Smooth muscle cell of the brain vasculature (primary cell): ENCODE measurements at places on chromosomes 5 and 9.

- no peak for DNase-seq
These were observed 7.5 kb downstream of the RAD23B start for GRCh38 chr9:107290619-107291018.

DNA sequence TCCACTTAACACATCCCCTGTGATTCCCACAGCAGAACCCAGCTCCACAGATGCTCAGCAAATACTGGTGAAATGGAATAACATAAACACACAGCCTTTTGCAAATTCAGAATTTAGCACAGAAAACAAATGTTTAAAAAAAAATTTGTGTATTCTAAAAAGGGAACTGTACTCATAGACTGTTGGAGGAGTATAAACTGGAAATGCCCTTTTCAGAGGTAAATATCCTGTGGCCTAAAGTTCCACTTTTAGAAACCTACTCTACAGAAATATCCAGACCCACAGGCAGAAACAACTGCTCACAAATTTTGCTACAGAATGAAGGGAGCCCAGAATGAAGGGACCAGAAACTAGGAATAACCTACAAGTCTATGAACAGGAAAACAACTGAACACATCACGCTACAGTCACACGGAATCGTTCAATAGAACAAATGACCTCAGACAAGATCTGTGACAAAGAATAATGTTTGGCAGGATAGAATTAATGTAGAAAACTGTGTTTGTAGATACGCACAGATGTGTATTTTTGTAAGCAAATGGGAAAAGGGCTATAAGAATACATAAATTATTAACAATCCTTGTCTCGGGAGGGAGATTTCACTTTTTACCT is 78.5 kb downstream of the SHB start:
- no peak for DNase-seq

DNA sequence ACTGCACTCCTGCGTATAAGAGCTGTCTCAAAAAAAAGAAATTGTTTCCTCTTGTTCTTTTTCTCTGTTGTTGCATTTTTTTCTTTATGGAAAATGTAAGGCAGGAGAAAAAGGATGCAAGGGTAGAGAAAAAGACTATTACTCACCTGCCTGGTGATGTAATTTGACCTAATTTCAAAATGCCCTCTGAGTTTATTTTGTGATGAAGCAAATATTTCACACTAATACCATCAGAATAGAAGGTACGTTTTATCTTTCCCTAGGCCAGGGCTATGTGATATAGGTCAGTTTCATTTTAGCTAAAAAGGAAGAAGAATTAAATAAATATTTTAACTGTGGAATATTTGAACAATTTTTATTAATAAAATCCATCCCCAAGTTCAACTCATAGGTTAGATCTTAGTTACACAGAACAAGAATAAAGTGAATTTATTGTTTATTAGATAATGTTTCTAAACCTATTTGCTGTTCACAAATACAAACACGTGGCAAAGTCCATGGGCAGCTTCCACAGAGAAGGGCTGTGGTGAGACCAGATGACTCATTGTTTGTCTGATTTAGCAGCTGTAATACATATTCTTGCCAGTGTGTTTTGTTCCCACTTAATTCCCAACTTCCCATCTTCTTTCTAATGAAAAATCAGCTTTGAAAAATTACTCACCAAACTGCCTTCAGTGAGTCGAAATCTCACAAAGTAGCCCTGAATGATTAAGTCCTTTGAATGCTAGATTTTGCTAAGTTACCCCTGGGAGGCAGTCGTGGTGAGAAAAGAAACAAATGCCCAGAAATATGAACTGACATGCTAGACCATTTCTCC is 52.8 kb upstream of the CCDC112 start:
- DNase-seq: peak; percentile 71

GRCh38 chr5:139960723-139961383 is 82.2 kb downstream of the NRG2 start:
- no peak for DNase-seq

GRCh38 chr5:156387391-156387790 is 60.4 kb downstream of the SGCD start:
- no peak for DNase-seq

- no peak for DNase-seq
These were observed 8.7 kb downstream of the C1QTNF2 start for GRCh38 chr5:160361624-160362228.

GRCh38 chr5:66864240-66864884 is 268.2 kb downstream of the MAST4 start:
- DNase-seq: no peak

DNA sequence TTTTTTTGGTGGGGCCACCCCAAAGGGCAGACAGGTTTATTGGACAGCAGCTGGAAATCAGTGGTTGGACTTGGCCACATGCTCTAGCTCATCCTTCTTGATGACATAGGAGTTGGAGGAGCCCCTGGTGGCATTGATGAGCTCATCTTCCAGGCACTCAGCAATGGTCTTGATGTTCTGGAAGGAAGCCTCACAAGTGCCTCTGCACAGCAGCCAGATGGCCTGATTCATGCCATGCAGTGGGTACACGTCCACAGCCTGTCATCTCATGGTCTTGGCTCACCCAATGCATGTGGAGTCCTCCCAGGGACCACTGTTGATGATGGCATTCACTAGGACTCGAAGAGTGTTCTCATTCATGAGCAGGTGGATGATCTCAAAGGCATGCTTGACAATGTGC is 11.3 kb upstream of the RCL1 start:
- no peak for DNase-seq

DNA sequence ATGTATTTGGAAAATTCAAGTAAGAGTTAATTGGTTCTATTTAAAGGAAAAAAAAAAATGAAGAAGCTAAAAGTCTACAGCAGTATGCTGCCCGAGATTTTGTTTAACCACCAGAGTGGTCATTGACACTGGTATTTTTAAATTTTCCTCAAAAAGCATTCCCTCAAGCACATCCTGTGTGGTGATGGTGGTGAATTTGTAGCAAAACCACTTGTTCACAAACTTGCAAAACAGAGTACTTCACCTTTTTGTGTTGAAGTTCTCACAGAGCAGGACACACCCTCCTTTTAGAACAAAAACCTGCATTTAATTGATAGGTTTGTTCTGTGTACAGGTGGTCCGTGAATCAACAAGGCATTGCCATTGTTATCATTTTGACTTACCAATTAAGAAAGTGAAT is 374.2 kb downstream of the EFNA5 start:
- no peak for DNase-seq

GRCh38 chr5:123358751-123359150 is 64.5 kb downstream of the CEP120 start:
- DNase-seq: no peak

GRCh38 chr5:62719061-62719720 is 140.6 kb downstream of the LRRC70 start:
- DNase-seq: no peak

DNA sequence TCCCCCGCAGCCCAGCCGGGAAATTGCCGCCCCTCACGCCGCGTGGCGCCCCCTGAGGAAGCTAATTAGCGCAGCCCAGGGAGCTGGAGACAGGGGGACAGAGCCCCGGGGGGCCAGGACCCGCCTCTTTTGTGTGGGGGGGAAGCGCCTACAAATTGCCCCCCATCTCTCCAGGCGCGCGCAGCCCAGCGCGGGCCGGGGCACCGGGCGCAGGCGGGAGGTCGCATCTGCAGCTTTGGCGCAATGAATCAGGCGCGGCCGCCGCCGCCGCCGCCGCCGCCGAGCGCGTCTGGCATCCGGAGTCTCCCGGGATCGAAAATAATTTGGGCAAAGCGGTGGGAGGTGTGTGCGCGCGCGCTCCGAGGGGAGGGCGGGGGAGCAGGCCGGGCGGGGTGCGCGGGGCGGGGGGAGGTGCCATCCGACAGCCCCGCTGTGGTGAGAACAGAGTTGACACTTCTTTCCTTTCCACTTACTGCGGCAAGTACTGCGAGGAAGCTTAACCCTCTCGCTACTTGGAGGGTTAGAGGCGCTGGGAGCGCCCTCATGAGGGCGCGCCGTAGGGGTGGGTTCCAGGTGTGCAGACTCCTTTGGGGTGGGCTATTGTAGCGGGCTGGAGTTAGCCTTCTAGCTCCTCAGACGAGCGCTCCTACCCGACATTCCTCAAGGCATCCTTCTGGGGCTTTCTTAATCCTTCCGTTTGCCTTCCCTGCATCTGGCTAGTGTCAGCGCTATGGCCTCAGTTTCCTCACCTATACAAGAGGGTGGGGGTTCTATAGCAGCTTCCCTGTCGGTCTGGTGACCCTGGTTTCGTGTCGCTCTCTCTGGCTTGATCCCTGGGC is 63.1 kb downstream of the CXXC5 start:
- DNase-seq: no peak

DNA sequence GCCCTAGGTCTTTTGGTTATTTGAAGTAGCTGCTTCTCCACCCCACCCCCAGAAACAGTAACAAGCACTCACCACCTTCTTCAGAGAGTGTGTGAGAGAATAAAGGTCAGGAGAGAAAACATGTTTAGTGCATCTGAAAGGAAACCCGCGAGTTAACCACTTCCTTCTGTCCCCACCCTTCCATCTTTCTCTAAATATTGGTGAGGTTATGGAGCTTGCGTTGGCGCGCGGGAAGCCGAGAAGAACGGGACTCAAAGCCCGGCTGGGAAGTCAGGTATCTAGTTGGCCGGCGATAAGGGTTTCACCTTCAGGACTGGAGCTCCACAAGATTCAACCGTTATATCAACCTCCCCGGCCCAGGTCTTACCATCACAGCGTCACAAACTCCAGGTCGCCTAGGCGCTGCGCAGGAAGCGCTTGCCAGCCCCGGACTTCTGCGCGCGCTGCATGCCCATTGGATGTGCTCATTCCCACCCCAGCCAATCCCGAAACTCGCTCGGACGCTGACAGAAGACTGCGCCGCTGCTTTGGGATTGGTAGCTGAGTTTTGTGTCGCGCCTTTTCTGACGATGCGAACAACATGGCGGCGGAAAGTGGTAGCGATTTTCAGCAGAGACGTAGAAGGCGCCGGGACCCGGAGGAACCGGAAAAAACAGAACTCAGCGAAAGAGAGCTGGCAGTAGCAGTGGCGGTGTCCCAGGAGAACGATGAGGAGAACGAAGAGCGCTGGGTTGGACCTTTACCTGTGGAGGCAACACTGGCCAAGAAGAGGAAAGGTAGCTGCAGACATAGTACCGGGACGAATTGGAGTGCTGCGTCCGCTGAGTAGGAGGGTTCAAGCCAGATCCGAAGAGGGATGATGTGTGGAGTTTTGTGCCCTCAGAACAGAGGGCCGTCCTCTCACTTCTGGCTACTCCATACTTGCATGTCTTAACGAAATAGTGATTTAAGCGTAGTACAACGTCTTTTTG is at the start of the genes CENPK and PPWD1:
Gene CENPK, minus strand, starts transcription at position 438 of the 971 bp plus-strand sequence. CDS start 8,261 bp downstream, outside the sequence.
Gene PPWD1, plus strand, starts transcription at position 566 of the 971 bp plus-strand sequence. Its CDS starts 15 bp downstream, at position 581.
- peak; percentile 87 for DNase-seq

- DNase-seq: no peak
These were observed 190.8 kb downstream of the SPOCK1 start for GRCh38 chr5:137308311-137308710.

DNA sequence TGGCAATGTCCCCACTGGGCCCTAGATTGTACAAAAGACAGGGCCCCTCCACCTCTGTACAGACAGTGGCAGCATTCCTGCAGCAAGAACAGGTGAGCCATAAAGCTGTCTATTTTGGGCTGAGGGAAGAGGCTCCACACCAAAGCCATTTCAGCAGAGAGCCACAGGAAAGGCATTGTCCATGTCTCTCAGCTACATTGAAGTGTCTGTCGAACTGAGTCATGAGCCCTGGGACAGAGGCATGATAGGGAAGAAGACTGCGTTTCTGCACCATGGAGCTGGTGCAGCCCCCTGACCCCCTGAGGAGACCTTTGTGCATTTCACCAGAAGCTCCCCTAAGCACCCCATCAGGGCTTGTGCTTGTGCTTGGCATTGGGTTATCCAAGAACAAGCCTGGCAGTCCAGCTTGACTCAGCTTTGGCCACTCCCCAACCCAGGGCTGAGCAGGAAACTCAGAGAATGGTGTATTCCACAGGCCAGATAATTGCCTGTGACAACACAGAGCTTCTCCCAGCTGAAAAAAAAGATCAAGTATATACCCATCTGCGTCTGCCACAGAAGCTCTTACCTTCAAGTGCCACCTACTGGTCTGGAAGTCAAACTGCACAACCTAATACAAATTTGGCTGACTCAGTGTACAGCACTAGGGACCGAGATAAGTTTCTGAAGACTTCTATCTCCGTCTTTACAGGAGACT is 5.9 kb upstream of the FRMD3 start:
- no peak for DNase-seq

GRCh38 chr5:134878403-134878802 is 4.2 kb downstream of the TXNDC15 start:
- no peak for DNase-seq

DNA sequence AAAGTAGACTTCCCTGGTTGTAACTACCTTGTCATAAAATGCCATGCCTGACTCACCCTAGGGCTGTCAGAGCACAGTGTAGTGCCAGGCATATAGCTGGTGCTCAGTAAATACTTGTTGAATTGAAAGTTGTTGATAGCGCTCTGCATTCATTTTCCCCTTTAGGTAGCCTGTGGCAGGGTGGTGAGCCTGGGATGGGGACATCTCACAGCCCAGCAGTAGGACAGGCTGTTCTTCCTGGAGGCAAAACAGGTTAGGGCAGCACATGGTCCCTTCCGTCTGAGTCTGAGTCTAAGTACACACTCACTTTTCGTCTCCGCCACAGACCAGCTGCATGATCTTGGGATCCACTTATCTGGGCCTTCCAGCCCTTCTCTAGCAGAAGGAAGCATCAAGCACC is 401.9 kb downstream of the ZSWIM6 start:
- DNase-seq: no peak

GRCh38 chr9:134226221-134226930 is 62.0 kb upstream of the RNU6ATAC start:
- DNase-seq: no peak

DNA sequence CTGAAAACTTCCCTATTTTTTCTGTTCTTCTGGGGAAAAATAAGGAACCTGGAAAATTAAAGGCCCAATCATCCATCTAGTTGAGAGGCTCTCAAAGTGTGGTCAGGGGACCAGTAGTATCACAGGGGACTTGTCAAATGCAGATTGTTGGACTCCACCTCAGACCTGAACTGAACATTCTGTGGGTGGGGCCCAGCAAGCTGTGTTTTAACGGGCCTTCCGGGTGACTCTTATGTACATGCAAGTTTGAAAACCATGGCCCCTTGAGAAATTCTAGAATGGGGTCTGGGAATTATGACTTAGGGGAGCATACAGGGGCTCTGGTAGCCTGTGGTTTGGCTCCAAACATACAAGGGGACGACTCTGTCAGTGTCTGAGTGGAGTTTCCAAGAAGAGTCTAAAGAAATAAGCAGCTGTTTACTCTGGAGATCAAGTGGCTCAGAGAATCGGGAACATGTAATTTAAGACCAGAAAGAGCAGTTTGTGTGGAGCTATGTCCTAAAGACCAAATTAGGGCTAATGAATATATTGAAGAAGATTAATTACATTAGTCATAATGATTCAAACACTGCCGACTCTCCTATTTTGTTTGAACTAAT is 177.4 kb downstream of the SLC28A3 start:
- no peak for DNase-seq

DNA sequence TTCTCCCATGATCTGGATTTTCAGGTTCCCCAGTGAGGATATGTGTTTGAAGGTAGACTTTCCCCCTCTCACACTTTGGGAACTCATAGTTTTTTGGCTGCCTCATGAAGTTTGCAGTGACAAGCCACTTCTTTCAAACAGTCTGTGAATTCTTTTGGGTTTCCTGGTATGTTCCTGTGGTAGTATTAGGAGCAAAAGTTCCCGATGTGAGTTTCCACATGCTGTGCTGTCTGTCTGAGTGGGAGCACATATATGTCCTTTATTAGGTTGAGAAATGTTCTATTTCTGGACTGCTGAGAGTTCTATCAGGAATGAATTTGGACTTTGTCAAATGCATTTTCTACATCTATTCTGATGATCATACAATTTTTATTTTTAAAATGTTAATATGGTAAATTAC is 273.2 kb upstream of the TARS1 start:
- DNase-seq: no peak

GRCh38 chr5:169408731-169409130 is 107.8 kb upstream of the SLIT3 start:
- DNase-seq: no peak

- no peak for DNase-seq
These were observed 7.6 kb upstream of the TBC1D2 start for GRCh38 chr9:98263080-98263479.
